ENCODE measurements at places on chromosomes 11 and 22.

DNA sequence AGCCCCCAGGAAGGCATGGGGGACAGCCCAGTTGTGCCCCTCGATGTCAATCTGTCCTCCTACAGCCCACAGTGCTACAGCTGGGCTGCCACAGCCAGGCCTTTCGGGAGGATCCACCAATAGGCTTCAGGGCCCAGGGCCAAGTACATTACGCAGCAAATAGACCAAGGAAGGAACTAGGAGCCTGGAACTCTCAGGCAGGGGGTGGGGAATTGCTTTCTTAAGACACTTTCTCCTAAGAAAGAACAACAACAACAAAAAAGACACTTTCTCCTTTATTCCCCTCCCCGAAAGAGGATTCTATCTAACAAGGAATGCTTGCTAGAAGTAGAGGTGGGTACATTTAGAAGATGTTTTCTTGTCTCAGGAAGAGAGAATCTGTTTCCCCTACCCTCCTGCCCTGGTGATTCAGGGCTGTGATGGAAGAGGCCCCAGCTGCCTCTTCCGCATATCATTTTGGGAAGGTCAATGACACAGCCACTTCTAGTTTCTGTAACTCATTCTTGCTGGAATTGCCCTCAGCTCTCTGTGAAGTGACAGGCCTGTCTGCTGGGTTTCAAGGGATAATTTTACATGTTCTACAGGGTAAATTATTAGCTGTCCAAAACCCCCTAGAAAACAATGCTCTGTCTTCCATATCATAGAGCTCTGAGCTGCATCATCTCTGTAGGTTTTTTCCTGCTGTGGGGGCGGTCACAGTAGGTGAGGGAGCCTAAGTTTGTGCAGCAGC lies 6.0 kb upstream of the MALAT1 start:
- DNase-seq = no peak

GRCh38 chr11:71543866-71544265 lies 4.4 kb upstream of the KRTAP5-9 start:
- DNase-seq = no peak

DNA sequence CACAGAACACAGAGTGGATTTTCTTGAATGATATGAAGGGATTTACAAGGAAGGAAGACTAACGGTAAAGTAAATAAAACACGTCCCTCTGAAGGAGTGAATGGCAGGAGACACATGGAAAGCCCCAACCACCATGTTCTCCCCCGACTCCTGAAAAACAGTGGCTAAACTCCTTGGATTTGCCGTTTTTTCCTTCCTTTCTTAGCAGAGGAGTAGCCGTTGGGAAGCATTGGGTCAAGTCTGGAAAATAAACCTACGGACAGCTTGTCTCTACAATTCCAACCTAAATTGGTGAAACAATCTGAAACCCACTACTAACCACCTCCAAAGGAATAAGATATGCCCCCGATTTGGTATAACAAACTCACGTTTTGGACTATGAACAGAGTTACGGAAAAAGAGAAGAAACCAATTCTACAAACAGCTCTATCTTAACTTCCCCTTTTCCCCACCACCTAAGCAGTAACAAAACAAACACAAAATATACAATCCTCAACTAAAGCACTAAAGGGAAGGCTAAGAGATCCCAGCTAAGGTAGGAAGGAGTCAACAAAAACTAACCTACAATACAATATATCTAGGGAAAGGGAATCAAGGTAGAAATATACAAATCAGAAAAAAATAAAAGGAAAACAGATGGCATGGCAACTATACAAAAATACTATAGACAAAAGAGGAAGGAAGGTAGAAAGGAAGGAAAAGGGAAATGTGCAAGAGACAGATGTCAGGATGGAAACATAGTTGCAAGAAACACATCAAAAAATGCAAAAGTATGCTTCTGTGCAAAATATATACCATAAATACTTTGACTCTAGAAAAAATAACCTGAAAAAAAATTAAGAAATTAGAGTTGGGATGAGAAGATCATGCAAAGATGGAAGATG lies 43.8 kb upstream of the LYVE1 start:
- no peak for DNase-seq

DNA sequence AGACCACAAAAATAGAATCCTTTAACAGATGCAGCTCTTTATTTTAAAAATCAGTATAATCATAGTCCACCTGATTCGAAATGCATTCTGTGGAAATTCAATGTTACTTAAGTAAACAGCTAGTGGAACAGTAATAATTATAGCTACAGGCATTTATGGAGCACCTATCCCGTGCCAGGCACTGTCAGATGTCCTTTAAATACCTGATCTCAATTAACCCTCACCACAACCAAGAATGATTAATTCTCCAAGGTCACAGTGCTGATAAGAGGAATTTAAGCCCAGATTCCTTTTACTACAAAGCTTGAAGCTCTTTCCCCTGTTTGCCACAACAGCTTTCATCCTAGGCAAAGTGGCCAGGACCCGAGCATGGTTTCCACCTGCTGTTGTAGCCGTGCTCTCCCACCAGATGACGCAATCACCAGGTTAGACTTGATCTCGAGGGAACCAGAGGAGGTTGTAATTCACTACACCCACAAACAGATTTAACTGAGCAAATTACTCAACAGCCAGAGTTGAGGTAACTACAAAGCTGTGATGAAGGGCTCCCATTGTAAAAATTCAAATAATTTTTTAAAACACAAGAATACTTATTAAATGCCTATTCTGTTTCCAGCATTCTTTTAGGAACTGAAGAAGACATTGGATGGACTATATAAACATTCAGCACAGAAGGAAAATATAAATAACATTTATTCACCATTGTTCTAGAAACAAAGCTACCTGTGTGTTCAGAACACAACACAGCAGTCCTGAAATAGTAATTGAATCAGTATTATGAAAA lies 10.3 kb downstream of the PRDM10 start:
- DNase-seq = no peak

DNA sequence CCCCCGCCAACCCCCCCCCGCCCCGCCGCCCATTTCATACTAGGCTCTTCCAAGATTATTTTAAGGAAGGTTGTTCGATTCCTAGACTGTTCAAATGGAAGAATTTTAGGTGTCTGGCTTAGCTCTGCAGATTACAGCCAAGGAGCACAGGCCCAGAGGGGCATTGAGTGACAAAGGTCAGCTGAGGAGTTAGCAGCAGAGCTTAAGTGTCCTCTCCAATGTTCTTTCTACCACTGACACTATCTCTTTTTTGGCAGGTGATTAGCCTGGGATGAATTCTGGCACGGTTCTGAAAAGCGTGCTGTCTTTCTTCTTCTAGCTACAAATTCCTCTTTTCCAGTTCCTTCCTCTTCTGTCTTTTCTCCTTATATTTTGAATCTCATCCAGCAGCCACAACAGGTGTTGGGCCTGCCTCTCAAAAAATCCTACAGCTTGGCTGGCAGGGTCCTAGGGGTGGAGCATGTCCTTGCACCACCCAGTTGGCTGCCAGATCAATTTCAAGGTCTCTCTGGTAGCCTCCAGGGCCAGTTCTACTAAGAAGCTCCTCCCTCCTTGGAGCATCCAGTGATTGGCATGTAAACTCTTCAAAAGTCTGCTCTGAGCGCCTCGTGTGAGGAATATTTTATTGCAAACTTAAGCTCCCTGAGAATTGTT lies 23.0 kb downstream of the KCNE3 start:
- DNase-seq = no peak

GRCh38 chr11:9263840-9264315 lies 1.3 kb downstream of the DENND5A start:
- DNase-seq = no peak

- DNase-seq = no peak
Measured at GRCh38 chr11:83115551-83115950, 41.4 kb upstream of the PCF11 start.

DNA sequence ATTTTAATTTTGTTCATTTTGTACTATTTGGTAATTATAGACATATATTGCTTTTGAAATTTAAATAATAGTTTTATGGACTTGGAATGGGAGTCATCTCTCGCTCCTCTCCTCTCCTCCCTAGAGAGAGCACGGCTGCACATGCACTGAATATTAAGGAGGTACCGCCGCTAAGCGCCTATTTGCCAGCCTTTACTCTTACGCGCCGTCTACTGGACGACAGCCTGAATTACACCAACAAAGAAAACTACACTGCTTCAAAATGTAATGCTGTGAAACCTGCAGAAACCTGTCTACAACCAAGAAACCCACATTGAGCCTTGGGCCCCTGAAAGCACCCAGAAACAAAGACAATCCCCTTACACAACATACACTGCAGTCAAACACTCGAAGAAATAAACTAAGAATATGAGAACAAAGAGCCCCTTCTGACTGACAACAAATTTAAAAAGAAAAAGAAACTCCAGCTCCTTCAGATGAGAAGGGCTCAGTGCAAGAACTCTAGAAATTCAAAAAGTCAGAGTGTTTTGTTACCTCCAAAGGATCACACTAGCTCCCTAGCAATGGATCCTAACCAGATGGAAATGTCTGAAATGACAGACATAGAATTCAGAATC lies 737.2 kb downstream of the LRRC4C start:
- DNase-seq = no peak

GRCh38 chr11:114972105-114972504 lies 293.8 kb downstream of the NXPE2 start:
- DNase-seq = no peak

DNA sequence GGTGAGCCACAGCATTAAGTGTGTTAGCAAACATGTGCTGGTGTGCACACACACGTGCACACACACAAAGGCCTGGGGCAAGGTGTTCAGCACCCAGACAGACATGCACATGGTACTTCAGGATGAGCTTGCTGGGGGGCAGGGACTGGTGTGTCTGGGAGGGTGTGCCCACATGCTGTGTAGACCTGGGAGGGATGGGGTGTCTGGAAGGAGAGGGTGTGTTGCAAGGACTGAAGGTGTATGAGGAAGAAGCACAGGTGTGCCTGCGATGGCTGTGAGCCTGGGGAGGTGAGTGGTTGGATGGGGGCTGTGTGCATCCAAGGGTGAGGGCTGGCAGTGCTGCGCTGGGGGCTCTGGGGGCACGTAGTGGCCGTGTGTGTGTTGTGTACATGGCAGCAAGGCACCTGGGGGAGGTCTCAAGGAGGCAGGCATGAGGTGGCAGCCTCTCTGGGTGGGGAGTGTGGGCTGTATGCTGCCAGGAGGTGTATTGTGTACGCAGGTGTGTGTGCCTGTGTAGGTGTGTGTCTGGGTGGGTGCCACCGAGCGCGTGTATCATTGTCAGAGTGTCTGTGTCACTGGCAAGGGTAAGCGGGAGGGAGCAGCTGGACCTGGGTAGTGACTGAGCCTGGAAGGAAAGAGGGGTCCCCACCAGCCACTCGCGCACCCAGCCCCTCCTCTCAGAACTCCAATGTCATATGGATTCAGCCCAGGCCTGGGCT lies 2.2 kb downstream of the NRXN2 start:
- no peak for DNase-seq

- DNase-seq = no peak
Measured at GRCh38 chr22:49139492-49140151, 688.1 kb downstream of the BRD1 start.

DNA sequence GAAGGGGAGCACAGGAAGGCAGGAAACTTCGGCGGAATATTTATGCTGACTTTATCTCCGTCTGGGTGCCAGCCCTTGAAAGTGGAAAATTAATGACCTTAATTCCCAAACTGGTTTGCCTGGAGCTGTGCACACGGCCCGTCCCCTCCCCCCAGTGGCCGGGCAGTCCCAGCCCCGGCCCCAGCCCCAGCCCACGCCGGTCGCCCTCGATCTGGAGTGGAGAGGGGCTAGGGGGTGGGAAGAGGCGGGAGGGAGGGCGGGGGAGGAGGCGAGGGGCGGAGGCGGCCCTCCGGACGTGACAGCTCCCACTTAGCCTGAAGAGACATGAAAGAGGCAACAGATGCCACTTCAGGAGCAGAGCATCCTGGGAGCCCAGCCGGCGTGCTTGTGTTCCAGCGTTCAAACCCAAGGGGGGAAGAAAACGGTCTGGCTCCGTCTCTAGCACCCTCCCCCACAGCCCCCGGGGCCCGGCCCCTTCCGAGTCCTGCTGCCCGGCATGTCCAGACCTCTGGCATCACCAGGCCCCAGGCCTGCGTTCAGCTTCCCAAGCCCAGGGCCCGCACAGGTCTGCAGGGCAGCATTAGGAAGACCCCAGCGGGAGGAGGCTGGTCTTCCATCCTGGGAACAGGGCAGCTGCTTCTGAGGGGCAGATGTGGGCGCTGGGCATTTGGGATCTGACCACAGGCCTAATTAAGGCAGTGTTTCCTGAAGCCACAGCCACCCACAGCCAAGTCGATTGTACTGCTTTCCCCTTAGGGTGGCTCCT lies 20.0 kb upstream of the LMO1 start:
- DNase-seq = no peak

DNA sequence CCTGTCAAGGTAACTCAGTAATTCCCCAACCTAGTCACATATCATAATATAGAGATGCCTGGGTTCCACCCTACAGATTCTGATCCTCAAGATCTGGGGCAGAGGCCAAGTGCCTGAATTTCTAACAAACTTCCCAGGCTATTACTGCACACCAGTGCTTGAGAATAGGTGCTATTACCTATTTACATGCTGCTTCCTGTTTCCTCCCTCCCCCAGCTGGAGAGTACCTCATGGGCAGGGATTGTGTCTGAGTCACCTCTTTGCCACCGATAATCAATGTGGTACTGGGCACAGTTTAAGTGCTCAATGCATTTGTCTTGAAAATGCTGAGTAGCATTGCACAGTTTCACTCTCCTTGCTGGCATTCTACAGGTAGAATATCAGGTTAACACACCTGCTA lies 582.2 kb upstream of the CADM1 start:
- DNase-seq = no peak

GRCh38 chr22:42799461-42800405 lies 57.3 kb downstream of the ARFGAP3 start:
- DNase-seq = no peak

DNA sequence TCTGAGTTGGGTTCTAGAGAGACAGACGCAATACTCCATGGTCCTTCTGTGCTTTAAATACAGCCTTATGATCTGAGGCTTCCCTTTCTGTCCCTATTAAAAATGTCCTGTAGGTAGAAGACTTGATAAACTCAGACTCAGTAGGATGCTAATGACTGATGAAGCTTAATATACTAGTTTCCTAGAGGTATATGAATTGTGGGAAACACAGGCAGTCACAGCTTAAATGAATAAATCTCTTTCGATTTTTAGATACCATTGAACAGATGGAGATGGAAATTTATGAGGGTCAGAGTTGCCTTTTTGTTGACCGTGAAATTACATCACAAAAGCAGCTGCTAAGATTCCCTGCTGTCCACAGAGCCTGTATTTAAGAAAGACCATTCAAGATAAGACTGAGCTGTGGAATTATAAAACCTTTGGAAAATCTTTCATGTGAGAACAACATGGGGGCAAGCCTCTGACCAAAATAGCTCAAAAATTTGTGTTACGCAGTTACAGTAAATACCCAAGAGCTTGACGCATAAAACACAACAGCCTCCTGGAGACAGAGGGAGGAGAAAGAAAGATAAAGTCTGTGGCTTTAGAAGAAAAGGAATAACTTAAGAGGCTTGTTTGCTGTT lies 172.3 kb downstream of the AASDHPPT start:
- no peak for DNase-seq

GRCh38 chr11:68831124-68831523 lies 10.6 kb downstream of the CPT1A start:
- DNase-seq = no peak

- DNase-seq = no peak
Measured at GRCh38 chr11:65147352-65148075, 13.2 kb upstream of the SYVN1 start.
